ENCODE measurements at places on chromosomes 7 and 10. TPM values are rescaled to one million over a fixed set of nuclear protein-coding genes. Genes with fewer than 3 reads are reported as not detected.

Gene NKX1-2
- total RNA-seq, result not detected

Gene TCF7L2
- total RNA-seq, result 179 TPM

DNA sequence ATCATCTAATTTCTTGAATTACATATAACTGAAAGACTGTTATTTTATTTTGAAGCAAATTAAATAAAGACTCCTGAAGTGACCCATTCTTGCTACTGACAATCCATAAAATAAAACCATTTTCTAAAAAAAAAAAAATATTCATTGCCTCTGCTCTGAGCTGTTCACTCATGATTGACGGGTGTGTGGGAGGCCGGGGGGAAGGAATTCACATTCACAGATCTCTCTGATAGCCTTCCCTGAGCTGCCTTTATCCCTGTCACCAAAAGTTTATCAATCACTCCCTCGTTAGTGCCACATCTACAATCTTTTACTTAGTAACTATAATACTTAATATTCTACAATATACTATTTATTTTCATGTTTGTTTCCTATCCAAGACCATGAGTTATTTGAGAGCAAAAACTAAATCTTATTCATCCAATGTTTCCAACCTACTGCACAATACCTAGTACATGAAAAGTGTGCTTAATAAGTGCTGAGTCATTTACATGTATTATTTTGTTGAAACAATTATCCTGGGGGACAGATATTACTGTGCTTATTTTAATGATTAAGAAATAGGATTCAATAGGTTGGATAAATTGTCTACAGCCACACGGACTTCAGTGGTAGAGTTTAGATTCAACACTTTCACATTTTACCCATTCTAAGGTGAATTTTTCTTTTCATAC is 618.7 kb downstream of the PHTF2 start:
- no peaks in the 10 kb centered on the region for H3K4me1 ChIP-seq
- no peaks in the 10 kb centered on the region for H3K27me3 ChIP-seq
- no peak for DNase-seq
- H3K4me3 ChIP-seq, result no peak overlapping the region
- no peaks in the 10 kb centered on the region for H3K36me3 ChIP-seq

Gene NUTM2D
- under 0.01 TPM for total RNA-seq

- peak; percentile 90 for DNase-seq
- H3K4me1 ChIP-seq, result peaks cover 29% of the 10 kb centered on the region
- peak within 1 kb of the TSS; percentile 80 for H3K27ac ChIP-seq
- H3K27me3 ChIP-seq, result peaks cover 51% of the 10 kb centered on the region
These were observed at the start of gene SFMBT2 for GRCh38 chr10:7410862-7411670. SFMBT2 (minus strand) TSS chr10:7411034; CDS start chr10:7381898, 29,136 bp downstream.

DNA sequence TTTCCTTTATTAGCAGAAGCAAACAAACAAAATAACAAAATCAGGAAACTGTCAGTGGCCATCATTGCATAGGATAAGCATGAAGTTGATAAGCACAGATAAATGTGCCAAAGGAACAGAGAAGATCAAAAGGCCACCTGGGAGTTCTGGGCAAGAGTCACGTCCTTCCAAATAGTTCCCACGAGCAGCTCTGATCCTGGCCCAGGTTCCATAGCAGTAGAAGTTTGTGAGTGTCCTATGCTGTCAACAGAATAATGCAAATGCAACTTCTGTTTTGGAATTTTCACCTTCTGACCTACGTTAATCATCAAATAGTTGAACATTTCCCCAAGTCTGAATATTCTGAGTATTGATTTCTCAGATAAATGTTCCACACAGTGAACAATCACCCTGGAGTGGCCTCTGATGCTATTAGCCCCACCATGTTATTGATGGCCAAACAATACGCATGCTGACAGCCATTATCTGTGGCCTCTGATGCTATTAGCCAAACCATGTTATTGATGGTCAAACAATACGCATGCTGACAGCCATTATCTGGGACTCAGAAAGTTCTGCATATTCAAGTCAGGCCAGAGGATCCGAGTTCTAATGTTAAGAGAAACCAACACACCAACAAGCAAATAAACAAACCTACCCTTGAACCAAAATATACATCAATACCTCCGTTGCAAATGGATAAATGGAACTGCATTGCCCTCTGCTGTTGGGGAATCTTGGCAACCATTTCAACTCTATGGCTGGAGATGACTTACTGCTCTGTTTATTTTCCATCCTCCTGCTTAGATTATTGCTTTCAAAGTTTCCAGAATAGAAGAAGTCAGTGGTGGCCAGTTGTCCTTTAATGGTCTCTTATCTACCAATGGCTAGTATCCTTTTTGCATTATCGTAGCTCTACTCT is 63.3 kb downstream of the MRC1 start:
- no peaks in the 10 kb centered on the region for H3K36me3 ChIP-seq
- no peak for DNase-seq
- no peak overlapping the region for H3K27ac ChIP-seq
- H3K4me1 ChIP-seq, result no peaks in the 10 kb centered on the region
- H3K27me3 ChIP-seq, result no peaks in the 10 kb centered on the region
- no peak overlapping the region for H3K4me3 ChIP-seq

- H3K4me1 ChIP-seq, result peaks cover 44% of the 10 kb centered on the region
- H3K36me3 ChIP-seq, result no peaks in the 10 kb centered on the region
- peak; percentile 67 for DNase-seq
- H3K27me3 ChIP-seq, result peaks cover 42% of the 10 kb centered on the region
These were observed 608 bp downstream of the HHEX start for GRCh38 chr10:92690211-92690914.

Gene DYNC1I1
- 5.1 TPM for total RNA-seq

DNA sequence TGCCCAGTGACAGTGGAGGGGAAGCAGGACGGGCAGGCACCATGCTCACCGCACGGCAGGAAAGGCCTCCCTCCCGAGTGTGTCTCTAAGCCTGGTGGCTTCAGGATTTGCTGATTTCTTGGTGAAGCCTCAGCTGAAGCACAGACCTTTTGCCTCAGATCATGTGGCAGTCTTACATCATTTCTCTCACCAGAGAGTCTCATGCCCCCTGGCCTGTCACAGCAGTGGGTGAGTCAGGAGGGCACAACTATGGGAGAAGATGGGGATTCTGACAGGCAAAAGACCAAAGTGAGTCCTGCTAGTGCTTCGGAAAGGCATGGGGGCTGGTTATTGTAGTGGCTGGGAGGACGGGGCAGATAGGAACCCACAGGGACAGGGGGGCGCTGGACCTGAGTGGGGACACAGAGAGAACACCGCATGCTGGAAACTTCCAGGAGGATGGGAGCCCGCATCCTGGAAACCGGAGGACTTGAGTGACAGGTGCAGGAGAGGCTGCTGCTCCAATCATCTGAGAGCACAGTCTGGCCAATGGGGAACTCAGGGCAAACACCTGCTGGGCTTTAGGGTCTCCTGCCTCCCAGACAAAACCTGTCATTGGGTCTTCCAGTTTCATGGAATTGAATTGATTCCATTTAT is 166.8 kb downstream of the ADARB2 start:
- H3K36me3 ChIP-seq, result no peaks in the 10 kb centered on the region
- no peak overlapping the region for H3K4me3 ChIP-seq
- no peaks in the 10 kb centered on the region for H3K27me3 ChIP-seq
- no peak overlapping the region for H3K27ac ChIP-seq
- no peak for DNase-seq
- H3K4me1 ChIP-seq, result no peaks in the 10 kb centered on the region

DNA sequence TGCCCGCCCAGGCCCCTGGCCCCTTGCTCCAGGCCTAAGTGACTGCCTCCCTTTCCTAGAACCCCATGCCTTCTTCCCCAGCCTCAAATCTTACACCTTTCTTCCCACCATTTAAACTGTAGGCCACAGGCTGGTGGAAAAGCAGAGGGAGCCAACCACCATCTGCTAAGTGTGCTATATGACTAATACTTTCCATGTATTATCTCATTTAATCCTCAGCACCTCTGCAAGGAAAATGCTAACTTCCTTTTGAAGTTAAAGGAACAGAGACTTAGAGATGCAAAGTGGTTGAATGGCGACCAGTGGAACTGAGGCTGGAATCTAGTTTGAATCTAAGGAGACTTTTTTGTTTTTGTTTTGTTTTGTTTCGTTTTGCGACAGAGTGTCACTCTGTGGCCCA is 17.8 kb upstream of the MTPAP start:
- H3K4me1 ChIP-seq, result no peaks in the 10 kb centered on the region
- no peaks in the 10 kb centered on the region for H3K36me3 ChIP-seq
- no peak for DNase-seq
- H3K4me3 ChIP-seq, result no peak overlapping the region

DNA sequence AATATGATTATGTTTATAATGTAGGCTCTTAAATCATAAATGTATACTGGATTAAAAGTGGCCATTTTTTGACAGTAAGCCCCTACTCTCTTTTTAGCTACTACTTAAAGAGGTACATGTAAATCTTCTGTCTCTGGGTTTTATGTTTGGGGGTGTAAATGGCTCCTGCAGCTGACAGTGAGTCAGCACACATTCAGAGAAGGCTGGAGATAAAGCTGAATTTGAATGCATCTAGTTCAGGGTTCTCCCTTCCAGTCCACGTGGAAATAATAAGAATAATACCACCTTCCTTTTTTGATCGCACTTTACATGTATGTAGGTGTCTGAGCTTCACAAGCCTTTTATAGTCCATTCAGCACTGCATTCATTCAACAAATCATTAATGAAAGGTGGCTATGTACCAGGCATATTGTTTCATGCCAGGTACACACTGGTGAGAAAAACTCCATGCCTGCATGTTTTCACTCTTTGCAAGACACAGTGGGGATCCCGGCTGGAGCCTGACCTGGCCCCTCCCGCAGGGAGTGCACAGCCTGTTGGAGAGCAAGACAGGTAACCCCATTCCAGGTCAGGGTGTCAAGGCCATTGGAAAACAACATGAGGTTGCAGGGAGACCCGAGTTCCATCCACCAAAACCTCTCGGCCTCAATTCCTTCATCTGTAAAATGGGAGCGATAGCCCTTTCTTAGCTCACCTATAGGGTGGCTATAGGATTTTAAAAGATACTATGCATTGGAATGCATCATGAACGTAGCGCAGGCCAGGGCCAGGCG is 107.5 kb upstream of the ANLN start:
- H3K4me3 ChIP-seq, result no peak overlapping the region
- H3K27me3 ChIP-seq, result no peaks in the 10 kb centered on the region

DNA sequence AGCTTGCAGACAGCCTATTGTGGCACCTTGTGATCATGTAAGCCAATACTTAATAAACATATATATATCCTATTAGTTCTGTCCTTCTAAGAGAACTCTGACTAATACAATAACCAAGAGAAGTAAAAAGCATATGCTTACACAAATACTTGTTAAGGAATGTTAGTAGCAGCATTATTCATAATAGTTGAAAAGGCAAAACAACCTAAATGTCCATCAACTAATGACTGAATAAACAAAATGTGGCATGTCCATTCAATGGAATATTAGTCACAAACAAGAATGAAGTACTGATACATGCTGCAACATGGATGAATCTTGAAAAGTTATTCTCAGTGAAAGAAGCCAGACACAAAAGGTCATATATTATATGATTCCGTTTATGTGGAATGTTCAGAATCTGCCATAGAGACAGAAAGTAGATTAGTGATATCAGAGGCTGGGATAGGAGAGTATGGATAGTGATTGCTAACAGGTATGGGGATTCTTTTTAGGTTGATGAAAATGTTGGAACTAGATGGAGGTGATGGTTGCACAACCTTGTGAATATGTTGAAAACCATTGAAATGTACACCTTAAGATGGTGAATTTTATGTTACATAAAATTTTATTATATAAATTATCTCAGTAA is 112.5 kb upstream of the UNC5B start:
- no peak overlapping the region for H3K4me3 ChIP-seq
- no peak for DNase-seq
- H3K27me3 ChIP-seq, result peaks cover 5% of the 10 kb centered on the region
- H3K27ac ChIP-seq, result no peak overlapping the region
- no peaks in the 10 kb centered on the region for H3K36me3 ChIP-seq

DNA sequence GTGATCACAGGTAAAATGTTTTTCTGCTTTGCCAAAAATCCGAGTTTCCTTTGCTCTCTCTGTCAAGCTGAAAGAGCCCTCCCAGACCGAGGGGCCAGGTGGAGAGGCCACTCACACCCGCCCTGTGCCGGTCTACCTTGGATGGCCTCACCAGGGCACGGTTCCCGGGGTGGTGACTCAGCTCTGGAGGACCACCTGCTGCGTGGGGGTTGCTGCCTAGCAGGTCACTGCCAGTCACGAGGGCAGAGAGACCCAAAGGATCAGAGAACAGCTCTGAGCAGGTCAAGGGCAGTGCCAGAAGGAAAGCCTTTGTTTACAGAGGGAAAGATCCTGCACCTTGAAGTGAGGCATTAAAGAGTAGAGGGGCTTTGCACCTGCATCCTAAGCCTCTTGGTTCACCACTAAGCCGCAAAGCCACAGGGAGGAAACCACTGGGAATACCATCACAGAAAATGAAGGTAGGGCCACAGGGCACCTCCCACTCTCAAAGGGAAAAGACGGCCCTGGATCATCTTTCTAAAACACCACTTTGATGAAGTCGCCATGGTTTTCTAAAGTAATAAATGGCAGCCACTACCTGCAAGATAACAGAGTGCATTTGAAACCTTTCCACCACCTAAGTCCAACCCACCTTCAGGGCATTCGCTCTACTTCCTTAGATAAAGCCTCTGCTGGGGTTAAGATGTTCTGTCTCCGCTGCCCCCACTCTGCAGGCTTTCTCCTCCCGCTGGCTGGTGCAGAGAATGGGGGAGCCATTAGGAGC is 160.3 kb upstream of the KLF14 start:
- H3K4me1 ChIP-seq, result peaks cover 90% of the 10 kb centered on the region
- peak overlapping the region; percentile 81 for H3K27ac ChIP-seq
- H3K36me3 ChIP-seq, result peaks cover 44% of the 10 kb centered on the region
- H3K4me3 ChIP-seq, result no peak overlapping the region

GRCh38 chr7:44967571-44968446 is 11.0 kb downstream of the MYO1G start:
- H3K27ac ChIP-seq, result no peak overlapping the region
- peaks cover 5% of the 10 kb centered on the region for H3K4me1 ChIP-seq
- no peak for DNase-seq
- H3K27me3 ChIP-seq, result peaks cover 4% of the 10 kb centered on the region
- no peaks in the 10 kb centered on the region for H3K36me3 ChIP-seq
- H3K4me3 ChIP-seq, result no peak overlapping the region

DNA sequence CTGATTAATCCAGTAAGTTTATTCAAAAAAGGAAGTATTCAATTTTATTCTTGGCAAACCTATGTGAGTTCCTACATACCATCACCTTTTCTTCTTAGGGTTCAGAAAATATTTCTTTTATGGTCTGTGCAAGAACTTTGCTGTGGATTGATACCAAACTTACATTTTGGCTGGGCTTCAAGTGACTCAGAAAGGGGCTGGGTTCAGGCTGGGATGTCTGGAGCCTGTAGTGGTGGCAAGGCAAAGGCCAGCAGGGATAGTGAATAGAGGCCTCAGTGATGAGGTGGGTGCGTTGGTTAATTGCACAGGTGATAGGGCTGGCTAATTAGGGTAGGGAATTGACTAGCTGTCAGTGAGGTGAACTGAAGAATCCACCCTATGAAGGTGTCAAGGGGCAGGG is 40.2 kb upstream of the ATXN7L1 start:
- H3K36me3 ChIP-seq, result no peaks in the 10 kb centered on the region
- H3K4me3 ChIP-seq, result no peak overlapping the region
- H3K27ac ChIP-seq, result no peak overlapping the region
- no peaks in the 10 kb centered on the region for H3K27me3 ChIP-seq
